ENCODE measurements at places on chromosomes 6 and 20.

DNA sequence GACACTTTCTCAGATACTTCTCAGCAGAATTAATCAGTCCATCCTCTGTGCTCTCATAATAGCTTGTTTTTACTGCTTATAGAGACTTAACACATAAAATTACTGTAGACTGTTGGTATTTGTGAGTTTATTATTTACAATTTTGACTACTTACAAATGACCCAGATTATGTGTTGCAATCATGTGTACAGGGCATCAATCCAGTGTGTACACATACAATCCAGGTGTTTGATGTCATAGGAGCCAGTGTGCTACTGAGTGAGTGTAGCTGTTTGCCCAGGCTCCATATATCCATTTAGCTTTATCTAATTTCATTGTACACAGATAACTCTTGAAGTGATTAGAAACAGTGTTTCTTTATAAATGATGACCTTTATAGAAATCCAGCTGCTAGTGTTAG lies 31.3 kb downstream of the TRMT11 start:
- DNase-seq: no peak

- DNase-seq: no peak
Measured at GRCh38 chr6:107652526-107653182, 162.7 kb downstream of the SOBP start.

- no peak for DNase-seq
Measured at GRCh38 chr6:36131511-36132245, 1.4 kb downstream of the MAPK13 start.

DNA sequence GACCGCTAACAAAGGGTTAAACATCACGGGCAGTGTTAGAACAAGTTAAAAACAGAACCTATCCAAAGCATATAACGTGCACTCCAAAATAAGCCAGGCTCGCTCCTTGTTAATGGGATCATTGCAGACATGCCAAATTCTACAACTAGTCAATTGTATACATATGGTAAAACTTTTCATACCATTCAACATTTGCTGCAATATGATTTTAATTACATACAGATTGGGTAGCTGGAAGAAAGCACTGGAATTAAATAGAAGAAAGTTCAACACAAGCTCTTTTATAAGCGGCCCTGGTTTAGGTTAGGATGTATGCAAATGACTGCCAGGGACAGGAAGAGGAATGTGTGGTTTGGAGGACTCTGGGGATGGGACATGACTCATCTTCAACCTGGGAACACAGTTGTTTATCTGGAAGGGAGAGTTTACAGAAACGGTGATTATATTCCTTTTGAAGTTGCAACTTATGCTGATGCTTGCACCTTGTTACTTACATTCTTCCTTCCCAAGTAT lies 62.5 kb upstream of the TIAM2 start:
- DNase-seq: peak; percentile 65

- no peak for DNase-seq
Measured at GRCh38 chr6:108850669-108851465, 2.6 kb downstream of the ARMC2 start.

DNA sequence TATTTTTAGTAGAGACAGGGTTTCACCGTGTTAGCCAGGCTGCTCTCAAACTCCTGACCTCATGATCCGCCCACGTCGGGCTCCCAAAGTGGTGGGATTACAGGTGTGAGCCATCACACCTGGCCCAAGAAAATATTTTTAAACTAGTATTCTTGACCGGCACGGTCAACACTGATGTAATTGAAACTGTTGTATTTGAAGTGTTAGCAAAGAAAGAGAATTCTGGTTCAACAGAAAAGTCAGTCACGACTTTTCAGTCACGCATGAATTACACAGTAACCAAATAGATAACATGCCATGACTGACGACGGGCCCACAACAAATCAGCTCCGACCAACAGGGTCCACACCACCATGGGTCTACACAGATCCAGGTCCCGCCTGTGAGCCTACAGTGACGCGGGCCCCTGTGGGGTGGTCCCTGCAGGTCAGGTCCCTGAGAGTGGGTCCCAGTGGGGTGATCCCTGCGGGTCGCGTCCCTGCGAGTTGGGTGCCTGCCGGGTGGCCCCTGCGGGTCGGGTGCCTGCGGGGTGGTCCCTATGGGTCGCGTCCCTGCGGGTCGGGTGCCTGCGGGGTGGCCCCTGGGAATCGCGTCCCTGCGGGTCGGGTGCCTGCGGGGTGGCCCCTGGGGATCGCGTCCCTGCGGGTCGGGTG lies 1.0 kb downstream of the GMEB2 start:
- no peak for DNase-seq

DNA sequence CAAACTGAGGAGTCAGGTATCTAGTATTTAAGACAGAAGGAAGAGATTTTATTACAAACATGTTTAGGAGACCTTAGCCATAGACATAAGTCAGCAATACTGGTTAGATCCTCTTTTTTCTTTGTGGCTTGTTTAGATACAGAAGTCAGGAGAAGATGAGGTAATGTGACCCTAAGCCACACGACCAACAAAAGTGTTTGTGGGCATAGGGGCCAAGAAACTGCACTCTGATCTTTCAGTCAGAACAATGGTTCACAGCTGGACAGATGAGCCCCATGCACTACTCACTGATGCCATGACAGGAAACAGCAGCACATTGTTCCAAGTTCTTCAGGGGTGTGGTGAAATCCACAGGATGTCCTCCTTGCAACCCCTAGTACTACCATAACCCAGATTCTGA lies 238.5 kb upstream of the RAB32 start:
- no peak for DNase-seq

GRCh38 chr20:37745553-37745952 lies 51.7 kb downstream of the CTNNBL1 start:
- no peak for DNase-seq

DNA sequence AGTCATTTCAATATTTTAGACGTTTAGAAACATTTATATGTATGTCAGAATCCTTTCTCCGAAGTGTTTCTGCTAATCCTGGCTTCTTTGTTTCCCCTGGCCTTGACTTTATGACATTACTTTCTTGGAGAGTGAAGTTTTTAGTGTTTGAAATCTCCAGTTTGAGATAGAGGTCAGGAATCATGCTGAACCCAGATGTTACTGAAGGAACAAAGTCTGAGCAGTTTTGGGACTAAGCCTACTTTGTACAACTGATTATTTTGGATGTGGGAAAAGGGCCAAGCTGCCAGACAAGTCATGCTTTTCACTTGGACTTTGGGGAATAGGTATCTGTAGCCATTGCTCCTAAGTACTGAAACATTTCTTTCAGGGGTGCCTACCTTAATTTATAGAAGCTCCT lies 2.3 kb downstream of the RNF144B start:
- no peak for DNase-seq

- no peak for DNase-seq
Measured at GRCh38 chr20:1429143-1429728, 36.4 kb upstream of the FKBP1A start.

GRCh38 chr20:33685328-33686099 lies 671 bp downstream of the E2F1 start:
- no peak for DNase-seq

- no peak for DNase-seq
Measured at GRCh38 chr6:121438869-121439268, 3.4 kb downstream of the GJA1 start.

- DNase-seq: no peak
Measured at GRCh38 chr6:138007014-138007472, 100.2 kb downstream of the PERP start.

DNA sequence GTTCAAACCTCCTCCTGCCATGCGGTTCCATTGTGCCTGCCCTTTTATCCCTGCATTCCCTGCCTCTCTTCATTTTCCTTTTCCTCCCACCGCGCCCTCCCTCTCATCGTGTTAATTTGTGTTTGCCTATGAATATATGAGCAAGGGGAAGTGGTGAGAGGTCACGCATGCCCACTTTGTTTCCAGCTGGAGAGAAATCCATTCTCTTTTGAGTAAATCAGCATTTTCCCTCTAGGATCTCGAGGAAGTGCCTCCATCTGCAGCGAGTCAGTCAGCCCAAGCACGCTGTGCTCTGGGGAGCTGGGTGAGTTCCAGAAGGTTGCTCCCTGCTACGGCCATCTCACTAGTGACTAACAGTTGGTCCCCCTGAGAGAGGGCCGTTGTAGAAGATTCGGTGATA lies 42.9 kb downstream of the CDH26 start:
- no peak for DNase-seq

DNA sequence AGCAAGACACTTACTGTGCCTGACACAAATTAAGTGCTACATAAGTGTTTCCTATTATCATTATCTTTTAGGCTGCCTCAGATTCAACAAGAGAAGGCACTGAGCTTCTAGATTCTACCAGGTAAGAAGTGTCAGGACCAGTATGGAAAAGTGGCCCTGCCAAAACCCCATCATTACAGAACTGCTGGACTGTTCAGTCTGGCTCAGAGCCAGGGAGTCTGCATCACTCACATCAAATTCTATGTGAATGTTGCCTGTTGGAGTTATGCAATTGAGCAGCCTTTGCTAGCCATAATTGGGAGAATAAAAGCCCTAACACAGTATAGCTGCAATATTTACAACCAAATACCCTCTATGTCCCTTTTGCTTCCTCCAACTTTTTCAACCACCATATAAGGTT lies 70.9 kb downstream of the ATG5 start:
- no peak for DNase-seq

- no peak for DNase-seq
Measured at GRCh38 chr6:34890533-34890925, 1.5 kb downstream of the ANKS1A start.

DNA sequence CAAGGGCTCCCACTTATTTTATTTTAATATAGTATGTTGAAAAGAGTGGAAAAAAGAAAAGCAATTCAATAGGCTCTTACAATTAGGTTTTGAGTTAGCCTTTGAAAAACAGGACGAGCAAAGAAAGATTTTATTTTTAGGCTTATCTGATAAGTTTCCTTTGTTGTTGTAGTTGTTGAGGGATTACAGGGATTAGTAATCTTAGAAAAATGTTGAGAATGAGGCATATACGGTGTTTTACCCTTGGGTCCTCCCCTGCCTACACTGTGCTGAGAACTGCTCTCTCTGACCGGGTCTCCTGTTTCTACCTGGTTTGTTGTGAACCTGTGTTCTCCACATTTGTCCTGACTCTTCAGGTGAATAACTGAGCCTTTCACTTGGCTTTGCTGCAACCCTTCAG lies 16.7 kb downstream of the TRAPPC3L start:
- no peak for DNase-seq

GRCh38 chr6:11650025-11650696 lies 112.6 kb downstream of the TMEM170B start:
- DNase-seq: peak; percentile 69

GRCh38 chr20:12941025-12941424 lies 67.7 kb upstream of the SPTLC3 start:
- no peak for DNase-seq

- no peak for DNase-seq
Measured at GRCh38 chr6:81694207-81694606, 58.3 kb downstream of the TENT5A start.

DNA sequence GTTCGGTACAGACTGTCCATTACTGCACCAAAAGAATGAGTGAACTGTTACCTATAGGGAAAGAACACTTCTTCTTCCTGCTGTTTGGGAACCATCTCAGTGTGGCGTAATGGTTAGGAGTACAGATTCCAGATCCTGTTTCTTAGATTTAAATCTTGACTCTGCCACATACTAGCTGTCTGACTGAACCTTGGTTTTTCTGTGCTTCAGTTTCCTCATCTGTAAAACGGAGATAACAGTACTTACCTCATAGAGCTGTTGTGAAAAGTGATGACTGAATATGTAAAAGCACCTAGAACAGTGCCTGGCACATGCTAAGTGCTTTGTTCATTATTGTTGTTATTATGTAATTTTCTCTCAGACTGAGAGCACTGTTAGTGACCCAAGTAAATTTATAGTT lies 39.8 kb downstream of the STX11 start:
- DNase-seq: no peak

DNA sequence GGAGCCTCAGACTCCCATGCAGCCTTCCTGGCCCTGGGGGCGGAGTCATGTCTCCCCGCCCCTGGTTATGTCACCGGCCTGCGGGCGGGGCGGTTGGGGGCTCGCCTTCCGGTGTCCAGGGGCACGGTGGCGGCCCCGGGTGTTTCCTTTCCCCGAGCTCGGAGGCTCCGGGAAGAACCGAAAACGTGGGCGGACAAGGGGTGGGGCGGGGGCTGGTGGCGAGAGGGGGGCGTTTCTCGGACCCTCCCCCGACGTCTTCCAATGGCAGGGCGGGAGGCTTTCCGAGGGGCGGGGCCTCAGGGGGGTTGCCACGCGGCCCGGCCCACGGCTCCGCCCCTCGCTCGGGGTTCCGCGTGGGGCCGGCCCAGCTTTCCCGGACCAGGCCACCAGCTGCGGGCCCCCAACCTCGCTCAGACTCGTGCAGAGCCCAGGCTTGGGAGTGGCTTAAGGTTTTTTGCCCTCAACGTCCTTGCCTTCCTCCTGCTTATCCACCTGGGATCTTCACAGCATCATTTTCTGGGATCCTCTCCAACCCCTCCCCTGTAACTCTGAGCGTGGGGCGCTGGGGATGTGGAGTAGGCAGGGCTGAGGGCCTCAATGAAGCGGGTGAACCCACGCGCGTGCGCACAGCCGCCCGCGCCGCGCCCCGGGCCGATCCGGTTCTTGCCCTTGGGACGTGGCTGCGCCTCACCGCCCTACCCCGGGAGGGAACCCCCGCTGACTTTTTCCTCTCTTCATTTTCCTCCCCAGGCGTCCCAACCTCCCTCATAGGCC lies 2.1 kb upstream of the NRN1 start:
- no peak for DNase-seq

GRCh38 chr6:104046426-104046825 lies 813.3 kb downstream of the HACE1 start:
- no peak for DNase-seq

DNA sequence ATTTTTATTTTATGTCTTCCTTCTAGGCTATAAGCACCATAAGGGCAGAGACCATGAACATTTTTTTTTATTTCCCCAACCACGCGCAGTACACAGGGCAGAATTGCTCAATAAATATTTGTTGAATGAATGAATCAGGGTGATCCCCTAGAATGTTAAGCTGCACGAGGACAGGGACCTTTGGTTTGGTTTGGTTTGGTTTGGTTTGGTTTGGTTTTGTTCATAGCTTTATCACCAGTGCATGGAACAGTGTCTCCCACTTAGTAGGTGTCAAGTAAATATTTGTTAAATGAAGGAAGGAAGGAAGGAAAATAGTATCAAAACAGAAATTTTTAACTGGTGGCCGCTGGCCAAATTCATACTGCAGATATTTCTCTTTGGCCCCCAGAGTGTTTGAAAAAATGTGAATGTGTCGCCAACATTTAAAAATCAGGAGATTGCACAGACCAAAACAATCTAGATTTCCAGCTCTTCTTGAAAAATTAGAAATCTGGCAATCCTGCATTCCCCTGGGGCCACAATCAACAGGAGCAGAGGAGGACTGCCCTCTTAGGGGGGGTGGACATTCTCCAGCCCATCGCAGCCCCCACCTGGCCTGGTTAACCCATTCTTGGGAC lies 205.3 kb downstream of the EYA2 start:
- DNase-seq: no peak

DNA sequence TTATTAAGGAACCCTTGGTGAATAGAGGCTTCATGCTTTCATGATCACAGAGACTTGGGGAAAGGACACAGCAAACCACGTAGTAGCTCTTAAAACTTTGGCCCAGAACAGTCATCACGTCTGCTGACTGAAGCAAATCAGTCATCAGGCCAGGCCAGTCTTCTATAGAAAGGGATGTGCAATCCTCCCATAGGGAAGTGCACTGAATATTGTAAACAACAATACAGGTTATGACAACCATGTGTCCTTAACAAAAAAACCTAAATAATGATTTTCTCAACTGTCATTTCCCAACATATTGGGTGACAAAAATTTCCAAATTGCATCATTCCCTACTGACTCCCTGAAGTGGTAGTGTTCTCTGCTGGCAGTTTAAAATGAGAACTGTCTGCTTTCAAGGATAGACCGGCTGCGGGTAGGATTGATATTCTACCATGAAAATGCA lies 388.2 kb upstream of the CITED2 start:
- DNase-seq: no peak

- DNase-seq: peak; percentile 67
Measured at GRCh38 chr6:170344631-170345576, 38.3 kb downstream of the FAM120B start.
